ENCODE measurements at places on chromosomes 6 and 20.

DNA sequence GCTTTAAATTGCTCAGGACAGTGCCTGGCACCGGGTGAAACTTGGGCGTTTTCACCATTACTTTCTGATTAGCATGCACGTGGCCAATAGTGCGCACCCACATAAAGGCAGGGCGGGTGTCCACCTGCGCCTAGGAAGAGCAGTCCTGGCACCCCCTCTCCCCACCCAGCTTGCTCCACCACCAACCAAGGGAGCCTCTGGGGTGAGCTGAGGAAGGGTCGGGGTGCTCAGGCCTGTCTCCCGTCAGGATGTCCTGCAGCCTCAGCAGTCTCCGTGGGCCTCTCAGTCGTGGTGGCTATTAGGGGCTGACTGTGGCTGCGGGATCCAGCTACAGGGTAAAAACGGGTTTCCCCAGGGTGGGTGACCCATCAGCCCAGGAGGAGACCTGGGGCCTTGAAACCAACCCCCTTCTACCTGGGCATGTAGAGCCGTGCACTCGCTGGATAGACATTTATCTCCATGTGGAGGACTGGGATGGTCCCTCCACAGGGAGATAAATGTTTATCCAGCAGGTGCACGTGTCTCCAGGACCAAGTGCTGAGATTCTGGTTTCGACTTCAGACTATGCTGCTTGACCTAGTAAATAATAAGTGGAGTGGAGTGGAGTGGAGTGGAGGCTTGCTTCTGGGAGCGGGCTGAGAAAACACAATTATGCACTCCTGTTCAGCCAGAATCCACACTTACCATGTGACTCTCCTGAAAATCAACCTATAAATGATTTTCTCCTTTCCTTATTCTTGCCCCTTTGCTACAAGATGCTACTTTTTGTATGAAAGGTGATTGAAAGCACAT lies 91.1 kb downstream of the ZDHHC14 start:
- no peak for DNase-seq

GRCh38 chr6:138601128-138601527 lies 101.8 kb upstream of the NHSL1 start:
- peak; percentile 18 for DNase-seq

- no peak for DNase-seq
Observed at GRCh38 chr6:71481011-71481410, 192.4 kb downstream of the OGFRL1 start.

DNA sequence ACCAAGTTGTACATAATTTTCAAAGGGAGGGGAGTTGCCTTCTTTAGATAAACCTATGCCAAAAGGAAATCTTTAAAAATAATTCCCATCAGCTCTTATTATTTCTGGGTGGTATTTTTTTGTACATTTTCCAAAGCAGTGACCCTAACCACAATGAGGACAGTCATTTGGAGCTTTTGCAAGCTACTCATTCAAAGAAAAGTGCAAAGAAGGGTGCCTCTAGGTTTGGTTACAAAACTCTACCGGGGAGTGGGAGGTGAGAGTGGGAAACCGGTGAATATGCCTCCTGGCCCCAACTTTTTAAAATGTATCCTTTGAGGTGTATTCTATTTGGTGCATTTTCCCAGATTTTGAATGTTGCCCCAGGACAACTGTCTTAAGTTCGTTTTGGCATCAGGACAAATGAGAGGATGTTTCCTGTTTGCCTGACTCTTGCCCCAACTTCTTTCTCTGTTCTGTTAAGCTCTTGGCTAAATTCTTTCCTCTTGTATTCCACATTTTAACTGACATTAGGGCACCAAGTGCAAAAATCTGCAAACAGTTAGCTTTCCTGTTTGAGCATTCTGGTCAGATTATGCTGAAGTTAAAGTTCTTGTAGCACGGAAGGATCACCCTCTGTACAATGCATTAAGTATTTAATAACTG lies 78.9 kb downstream of the SLX4IP start:
- no peak for DNase-seq

DNA sequence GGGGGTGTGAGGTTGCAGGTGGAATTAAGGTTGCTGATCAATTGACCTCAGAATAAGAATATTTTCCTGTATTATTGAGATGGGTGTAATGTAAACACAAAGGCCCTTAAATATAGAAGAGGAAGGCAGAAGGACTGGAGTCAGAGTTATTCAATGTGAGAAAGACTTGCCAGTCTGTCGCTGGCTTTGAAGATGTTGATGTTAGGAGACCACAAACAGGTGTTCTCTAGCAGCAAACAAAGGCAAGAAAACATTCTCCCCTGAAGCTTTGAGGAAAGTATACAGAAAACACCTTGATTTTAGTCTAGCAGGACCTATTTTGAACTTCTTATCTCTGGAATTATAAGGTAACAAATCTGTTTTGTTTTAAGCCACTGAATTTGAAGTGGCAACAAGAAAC lies 138.9 kb upstream of the PTPRK start:
- DNase-seq, result no peak

- no peak for DNase-seq
Observed at GRCh38 chr6:137046871-137047412, 2.2 kb upstream of the IL20RA start.

- peak; percentile 90 for DNase-seq
Observed at GRCh38 chr6:111922454-111923297, 49.4 kb upstream of the FYN start.

GRCh38 chr6:40520678-40521077 lies 66.5 kb downstream of the LRFN2 start:
- DNase-seq, result no peak

DNA sequence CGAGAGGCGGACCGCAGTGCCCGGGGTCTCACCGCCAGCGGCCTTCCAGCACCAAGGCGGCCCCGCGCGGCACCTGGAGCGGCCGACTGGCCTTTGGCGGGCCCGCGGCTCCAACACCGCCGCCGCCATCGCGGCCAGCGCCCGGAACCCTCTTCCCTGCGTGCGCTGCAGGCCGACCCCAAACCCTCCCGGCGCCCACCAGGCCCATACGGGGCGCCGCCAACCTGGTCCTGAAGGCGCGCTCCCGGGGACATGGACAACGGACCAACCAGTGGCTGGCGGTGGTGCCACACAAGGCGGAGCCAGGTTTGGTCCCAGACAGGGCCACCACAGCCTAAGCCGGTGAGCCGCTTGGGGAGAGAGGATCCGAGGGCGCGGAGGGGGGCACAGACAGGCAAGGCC lies 1514.8 kb upstream of the DEFB115 start:
- DNase-seq, result no peak

GRCh38 chr6:30857549-30857948 lies 26.8 kb upstream of the DDR1 start:
- DNase-seq, result no peak

GRCh38 chr20:36628076-36628475 lies 17.9 kb downstream of the SLA2 start:
- no peak for DNase-seq

DNA sequence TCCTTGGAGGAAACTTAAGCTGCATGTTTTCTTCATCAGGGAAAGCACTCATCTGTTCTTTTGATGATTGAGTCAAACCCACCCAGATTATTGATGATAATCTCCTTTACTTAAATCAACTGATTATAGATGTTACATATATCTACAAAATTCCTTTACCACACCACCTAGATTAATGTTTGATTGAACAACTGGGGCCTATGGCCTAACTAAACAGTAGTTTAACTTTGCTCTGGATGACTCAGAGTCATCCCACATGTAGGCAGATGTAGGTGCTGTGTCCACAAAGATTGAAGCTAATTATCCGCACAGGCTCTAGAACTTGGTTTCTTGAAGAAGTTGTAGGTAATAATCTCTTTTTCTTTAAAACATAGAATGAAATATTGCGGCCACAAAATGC lies 42.2 kb downstream of the PKIB start:
- no peak for DNase-seq

DNA sequence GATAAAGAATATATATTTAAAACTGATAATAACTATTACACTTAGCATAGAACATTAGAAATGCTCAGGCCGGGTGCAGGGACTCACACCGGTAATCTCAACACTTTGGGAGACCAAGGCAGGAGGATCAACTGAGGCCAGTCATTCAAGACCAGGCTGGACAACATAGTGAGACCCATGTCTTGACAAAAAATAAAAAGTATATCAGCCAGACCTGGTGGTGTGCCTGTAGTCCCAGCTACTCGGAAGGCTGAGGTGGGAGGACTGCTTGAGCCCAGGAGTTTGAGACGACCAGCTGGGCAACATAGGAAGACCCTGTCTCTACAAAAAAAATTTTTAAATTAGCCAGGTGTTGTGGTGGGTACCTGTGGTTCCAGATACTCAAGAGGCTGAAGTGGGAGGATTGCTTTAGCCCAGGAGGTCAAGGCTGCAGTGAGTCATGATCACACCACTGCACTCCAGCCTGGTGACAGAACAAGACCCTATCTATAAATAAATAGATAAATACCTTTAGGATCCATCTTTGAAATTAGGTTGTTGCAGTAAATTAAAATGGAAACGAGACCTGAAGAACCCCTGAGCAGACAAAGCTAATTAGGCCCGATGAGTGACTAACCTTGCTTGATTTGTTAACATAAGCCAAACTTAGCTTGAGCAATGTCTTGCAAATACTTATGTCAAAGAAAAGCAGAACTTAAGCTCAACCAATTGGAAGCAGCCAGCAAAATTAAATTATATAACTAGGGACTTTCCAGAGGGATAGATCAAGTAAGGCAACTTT lies 75.8 kb upstream of the E2F3 start:
- no peak for DNase-seq

DNA sequence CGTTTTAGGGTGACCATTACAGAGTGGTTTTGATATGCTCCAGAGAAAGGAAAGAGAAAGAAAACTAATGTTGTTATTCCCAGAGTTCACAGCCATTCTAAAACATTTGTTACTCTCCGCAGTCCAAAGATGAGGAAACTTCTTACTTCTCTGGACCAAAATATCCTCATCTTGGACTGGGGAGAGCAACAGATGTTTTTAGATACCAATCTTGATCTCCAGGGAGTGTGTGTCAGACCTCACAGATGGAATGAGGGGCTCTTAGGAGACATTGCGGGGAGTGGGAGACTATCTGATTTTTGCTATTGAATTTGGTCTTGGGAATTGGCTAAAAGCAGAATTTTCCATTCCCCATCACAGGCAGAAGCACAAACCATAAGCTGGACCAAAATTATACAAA lies 110.8 kb downstream of the TNFAIP3 start:
- DNase-seq, result no peak

DNA sequence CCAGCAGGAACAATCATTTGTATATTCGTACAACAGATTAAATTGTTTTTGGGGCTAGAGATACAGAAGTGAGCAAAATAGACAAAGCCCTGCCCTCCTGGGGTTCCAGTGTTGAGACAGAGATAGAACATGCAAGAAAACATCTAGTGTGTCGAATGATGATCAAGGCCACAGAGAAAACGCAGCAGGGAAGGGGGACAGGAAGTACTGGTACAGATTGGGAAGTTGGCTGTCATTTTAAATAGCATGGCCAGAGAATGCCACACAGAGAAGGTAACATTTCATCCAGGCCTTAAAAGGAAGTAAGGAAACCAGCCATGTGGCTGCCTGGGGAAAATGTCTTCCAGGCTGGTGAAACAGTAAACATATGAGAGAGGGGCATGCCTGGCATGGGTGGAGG lies 202.6 kb upstream of the MYLIP start:
- DNase-seq, result no peak

DNA sequence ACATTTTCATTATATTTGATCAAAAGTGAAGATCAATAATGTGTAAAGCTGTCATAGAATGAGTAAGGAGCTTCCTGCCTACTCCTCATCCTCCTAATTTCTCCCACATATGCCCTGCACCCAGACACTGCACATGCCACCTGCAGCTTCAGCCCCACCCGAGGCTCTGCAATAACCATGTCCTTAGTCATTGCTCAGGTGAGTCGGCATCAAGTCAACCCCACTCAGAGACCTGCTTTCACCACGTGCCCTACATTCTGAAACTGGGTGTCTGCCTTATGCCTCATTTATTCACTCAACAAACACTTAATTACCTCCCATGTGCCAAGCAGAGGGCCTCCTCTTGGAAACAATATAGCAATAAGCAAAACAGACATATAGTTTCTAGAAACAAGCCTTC lies 15.4 kb upstream of the TNFAIP3 start:
- DNase-seq, result no peak
